ENCODE measurements at places on chromosomes 7 and 10. TPM values are rescaled to one million over a fixed set of nuclear protein-coding genes. Genes with fewer than 3 reads are reported as not detected.

H2AZ2 gene
- 162 TPM for total RNA-seq

ACBD5 gene
- 11.7 TPM for total RNA-seq

RAMP3 gene
- total RNA-seq, result not detected

MICU1 gene
- total RNA-seq, result 45.0 TPM

ASB4 gene
- not detected for total RNA-seq

AKR1C8 gene
- total RNA-seq, result not detected

MMRN2 gene
- total RNA-seq, result 0.56 TPM

CHN2 gene
- not detected for total RNA-seq

TUBAL3 gene
- not detected for total RNA-seq

VWDE gene
- 0.18 TPM for total RNA-seq

OPTN gene
- 34.8 TPM for total RNA-seq

CRPPA gene
- total RNA-seq, result 1.3 TPM

HECTD2 gene
- 10.3 TPM for total RNA-seq

GPR26 gene
- total RNA-seq, result not detected

NRCAM gene
- total RNA-seq, result 0.83 TPM

IFIT1B gene
- total RNA-seq, result not detected

IKZF1 gene
- not detected for total RNA-seq

AQP1 gene
- 0.18 TPM for total RNA-seq

STEAP1 gene
- 3.9 TPM for total RNA-seq

GBX1 gene
- not detected for total RNA-seq

SLC18A3 gene
- total RNA-seq, result not detected

NRP1 gene
- 191 TPM for total RNA-seq

POLD2 gene
- total RNA-seq, result 136 TPM

BTBD16 gene
- total RNA-seq, result not detected

PDK4 gene
- under 0.01 TPM for total RNA-seq

LARP4B gene
- 25.5 TPM for total RNA-seq

ACTR3C gene
- not detected for total RNA-seq

CYP3A4 gene
- total RNA-seq, result not detected

CPA5 gene
- under 0.01 TPM for total RNA-seq

DNAJC12 gene
- total RNA-seq, result 2.3 TPM

ANXA8 gene
- 0.90 TPM for total RNA-seq

LIPN gene
- total RNA-seq, result not detected
